ENCODE measurements at places on chromosomes 1 and 21.

DNA sequence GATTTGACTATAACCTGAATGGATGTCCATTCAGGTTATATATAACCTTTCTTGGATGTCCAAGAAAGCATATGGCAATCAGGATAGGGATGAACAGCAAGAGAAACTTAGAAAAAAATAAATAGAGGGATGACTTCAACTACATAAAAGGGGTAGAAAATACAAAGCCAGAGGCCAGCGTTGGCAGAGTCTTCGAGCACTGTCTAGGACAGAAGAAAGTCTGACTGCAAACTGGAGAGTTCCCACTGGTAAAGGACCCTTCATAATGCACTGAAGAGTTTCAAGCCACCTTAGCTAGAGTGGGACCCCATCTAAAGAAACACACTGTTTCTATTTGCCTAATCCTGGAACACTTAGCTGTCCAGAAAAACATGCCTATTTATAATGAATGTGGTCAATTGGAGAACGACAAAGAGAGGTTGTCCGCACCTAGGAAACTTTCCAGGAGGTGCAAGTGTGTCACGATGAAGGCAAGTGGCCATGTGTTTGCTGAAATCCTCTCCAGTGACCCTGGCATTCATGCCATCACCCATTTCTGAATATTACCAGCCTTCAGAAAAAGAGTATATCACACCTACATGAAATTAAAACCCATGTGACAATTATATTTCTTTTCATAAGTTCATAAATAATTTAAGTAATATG, 215.4 kb downstream of the ZNF648 start:
- DNase-seq = no peak

DNA sequence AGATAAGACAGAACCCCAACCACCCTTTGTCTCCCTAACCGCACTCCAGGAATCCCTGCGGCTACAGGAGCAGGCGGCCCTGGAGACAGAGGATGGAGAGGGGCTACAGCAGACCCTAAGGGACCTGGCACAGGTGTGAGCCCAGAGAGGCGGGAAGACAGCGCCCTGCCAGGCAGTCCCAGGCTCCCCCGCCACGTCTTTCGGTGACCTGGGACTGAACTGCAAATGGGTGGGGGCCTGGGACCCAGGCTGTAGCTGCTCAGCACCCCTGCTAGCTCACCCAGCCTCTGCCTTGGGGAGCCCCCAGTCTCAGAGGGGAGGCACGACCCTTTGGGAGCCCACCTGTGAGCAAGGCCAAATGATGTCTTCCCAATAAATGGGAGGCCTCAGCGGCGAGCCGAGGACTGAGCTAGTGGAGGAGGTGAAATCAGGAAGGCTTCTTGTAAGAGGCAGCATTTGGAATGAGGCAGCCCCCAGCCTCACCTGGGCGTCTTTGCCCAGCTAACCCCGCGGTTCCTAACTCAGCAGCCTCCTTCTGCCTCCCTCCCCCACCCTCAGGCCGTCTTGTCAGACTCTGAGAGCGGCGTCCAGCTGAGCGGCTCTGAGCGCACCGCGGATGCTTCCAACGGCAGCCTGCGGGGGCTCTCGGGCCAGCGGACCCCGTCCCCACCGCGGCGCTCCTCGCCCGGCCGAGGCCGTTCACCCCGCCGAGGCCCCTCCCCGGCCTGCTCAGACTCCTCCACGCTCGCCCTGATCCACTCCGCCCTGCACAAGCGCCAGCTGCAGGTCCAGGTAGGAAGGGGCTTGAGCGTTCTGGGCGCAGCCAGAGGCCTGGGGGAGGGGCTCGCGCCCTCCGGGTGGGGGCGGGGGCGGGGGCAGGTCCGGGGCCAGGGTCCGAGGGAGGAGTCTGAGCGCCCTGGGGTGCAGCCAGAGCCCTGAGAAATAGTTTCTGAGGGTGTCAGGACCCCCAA, 16.9 kb downstream of the CROCC start:
- DNase-seq = no peak

GRCh38 chr1:55376897-55377296, 161.7 kb upstream of the USP24 start:
- no peak for DNase-seq

DNA sequence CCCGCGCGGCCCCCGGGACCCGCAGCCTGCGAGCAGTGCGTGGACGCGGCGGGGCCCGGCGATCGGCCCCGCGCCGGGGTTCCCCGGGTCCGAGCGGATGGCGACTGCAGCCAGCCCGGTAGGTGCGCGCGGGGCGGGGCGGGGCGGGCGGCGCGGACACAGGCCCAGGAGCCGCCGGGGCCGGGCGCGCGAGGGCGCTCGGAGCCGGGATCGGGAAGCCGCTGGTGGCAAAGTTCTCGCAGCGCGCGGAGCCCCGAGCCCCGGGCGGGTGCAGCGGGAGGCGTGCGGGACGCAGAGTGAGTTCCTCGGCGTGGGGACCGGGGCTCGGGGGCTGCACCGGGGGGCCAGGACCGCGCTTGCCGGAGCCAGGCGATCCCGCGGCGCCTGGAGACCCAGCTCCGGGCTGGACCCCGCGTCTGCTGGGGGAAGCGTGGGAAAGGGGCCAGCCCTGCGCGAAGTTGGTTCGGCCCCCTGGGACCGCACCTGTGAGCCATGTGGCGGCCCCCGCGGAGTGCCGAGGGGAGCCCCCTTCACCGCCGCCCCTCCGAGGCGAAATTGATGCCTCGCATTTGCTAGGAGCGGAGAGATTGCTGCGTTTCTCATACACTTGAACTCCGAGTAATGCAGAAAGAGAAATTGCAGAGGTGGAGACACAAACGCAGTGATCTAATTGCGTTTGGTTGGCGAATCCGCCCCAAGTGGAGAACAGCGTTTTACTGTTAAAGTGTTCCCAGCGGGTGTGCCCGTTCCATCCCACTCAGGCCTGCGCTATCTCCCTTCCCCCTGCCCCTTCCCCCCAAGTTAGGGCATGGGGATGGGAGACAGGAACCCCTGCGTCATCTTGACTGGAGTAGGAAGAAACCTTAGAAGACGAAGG, 228.9 kb upstream of the TMEM51 start:
- no peak for DNase-seq
